Left lobe of liver (tissue), 2 donors: ENCODE measurements at places on chromosomes 7 and 10.

DNA sequence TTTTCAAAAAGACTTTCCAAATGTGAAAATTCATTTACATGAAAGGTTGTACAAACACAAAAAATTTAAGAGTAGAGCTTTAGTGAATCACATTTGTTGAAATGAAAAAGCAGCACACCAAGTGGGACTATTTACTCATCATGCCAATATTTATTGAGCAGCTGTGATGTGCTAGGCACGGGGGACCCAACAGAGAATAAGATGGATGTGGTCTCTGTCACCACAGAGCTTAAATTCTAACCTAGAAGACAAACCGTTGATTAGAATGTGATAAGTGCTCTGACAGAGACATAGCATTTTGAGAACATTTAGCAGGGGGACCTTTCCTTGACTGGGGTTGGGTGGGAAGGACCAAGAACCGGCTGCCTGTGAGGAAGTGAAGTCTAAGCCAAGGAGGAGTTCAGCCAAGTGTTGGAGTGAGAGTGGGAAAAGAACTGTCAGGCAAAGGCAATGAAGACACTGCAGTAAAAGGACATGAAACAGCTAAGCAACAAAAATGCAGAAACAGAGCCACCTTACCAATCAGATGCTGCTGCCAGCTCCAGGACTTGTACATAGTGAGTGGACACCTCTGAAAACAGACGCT, 19.1 kb downstream of the ADAM12 start:
- DNase-seq, result no peak

GRCh38 chr7:23523486-23524075, 8.2 kb downstream of the TRA2A start:
- DNase-seq, result no peak

GRCh38 chr10:67705921-67706320, 9.9 kb upstream of the CTNNA3 start:
- DNase-seq, result no peak

GRCh38 chr10:14459665-14460064, 128.9 kb upstream of the FRMD4A start:
- DNase-seq, result no peak

DNA sequence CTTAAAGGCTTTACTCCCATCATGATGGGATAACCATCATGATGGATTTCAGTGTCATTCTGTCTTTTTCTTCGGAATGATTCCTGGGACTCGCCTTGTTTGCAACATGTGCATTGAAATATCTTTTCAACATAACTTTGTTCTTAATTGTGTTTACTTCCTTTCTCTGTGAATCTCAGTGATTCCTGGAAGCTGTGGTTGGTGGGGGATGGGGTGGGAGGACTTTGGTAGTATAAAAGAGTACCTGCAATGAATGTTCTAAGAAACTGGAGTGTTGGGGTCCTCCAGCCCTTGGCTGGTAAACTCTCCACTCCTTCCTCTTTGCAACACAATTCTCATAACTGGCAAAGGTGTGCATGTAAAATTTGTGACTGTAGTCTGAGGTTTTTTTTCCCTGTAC, 11.5 kb upstream of the SH2D4B start:
- no peak for DNase-seq

DNA sequence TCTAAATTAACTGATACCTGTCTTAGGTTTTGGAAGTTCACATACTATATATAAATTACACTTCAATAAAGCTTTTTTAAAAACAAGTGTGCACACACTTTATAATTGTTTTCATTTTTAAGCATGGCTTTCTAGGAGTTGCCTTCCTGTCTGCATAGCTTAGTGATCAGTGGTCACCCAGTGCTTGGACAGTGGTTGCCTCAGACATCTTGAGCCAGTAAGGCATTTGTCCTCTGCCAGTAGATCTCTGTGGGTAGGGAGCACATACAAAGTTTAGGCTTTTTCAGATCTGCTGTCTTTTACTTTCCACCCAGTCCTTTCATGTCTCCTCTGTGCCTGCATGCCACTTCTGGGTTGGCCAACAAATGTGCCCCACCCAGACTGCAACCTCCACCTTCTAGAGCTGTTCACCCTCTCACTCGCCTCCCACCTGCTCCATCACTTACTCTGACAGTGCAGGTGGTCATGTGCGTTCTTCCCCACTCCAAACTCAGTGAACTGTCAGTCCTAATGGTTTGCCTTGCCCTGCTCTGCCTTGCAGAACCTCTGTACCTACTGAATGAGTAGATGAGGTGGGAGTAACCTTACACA, 31.7 kb downstream of the TPST1 start:
- no peak for DNase-seq

GRCh38 chr10:7054915-7055314, 355.9 kb downstream of the SFMBT2 start:
- DNase-seq, result no peak
